ENCODE measurements at places on chromosomes 13 and 19.
A peak's percentile ranks its signal among the peaks of the same experiment; 100 is the strongest.

- DNase-seq = no peak
These were observed 33.3 kb upstream of the GAS6 start for GRCh38 chr13:113897161-113897560.

- DNase-seq = peak; percentile 29
These were observed 8.2 kb downstream of the RASGRP4 start for GRCh38 chr19:38417544-38418506.

GRCh38 chr19:33948651-33949335 is 152.1 kb downstream of the KCTD15 start:
- no peak for DNase-seq

GRCh38 chr19:32809254-32809653 is 60.3 kb downstream of the SLC7A9 start:
- no peak for DNase-seq

DNA sequence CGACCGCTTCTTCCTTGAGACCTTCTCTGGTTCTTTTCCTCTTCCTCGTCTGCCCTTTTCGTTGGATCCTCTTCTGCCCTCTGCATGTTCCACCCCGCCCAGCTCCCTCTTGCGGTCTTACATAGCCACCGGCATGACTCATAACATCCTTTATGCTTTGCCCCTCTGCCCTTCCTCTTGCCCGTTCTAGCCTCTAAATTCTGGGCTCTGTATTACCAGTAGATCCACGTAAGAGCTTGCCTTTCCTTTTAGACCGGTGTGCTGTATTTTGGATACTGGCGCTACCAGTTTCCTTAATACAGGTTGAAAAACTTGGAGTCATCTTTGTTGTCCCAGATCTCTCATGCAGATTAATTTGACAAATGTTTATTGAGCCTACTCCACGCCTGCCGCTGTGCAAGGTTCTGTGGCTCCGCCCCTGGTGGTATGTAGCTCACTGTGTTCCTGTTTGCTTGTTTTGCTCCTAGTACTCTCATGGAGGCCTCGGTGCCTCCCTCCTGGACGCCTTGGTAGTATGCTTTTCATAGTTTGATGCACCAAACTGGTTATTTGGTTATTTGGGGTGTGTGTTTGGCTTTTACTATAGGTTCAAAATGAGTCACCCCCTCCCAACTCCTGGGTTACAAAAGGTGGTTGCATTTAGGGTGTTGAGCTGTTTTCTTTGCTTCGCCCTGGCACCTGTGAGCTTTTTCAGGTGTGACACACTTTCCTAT is 1.7 kb downstream of the GTF3A start:
- peak; percentile 83 for DNase-seq

GRCh38 chr13:112446867-112447266 is 70.7 kb downstream of the SPACA7 start:
- DNase-seq = no peak

DNA sequence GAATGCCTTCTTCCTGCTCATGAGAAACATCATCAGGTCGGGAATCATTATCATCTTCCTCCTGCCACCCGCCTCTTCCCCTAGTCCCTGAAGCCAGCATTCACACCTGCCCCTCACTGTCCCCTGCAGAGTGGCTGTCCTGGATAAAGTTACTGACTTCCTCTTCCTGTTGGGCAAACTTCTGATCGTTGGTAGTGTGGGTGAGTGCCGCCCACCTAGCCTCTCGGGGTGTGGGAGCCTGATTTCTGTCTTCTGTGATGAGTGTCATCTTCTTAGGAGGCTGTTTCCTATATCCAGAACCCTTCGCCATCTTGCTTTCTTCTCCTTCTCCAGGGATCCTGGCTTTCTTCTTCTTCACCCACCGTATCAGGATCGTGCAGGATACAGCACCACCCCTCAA is 12.5 kb downstream of the SLC44A2 start:
- DNase-seq = no peak

DNA sequence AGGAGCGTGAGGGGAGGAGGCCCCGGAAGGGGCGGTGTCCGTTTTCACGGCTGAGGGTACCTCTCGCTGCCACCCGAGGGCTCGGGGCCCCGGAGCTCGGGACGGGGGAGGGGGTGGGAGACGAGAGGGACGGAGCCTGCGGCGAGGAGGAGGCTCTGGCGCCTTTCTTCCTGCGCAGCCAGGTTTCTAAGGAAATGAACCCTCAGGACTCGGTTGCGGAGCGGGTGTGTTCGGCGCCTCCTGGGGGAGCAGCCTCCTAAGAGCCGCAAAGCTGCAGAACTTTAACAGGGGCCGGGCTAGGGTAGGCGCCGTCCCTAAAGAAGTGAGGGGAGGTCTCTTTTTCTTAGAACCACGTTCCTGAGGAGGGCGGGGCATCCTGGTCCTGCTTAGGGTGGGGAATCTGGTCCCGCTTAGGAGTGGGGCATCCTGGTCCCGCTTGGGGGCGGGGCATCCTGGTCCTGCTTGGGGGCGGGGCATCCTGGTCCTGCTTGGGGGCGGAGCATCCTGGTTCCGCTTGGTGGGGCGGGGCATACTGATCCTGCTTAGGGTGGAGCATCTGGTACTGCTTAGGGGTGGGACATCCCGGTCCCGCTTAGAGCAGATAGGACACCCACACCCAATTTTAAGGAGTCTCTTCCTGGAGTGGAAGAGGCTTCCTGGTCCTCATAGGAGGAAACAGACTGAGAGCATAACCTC is 6.2 kb downstream of the SYT5 start:
- no peak for DNase-seq

GRCh38 chr13:39684531-39685137 is 29.2 kb downstream of the COG6 start:
- DNase-seq = no peak

DNA sequence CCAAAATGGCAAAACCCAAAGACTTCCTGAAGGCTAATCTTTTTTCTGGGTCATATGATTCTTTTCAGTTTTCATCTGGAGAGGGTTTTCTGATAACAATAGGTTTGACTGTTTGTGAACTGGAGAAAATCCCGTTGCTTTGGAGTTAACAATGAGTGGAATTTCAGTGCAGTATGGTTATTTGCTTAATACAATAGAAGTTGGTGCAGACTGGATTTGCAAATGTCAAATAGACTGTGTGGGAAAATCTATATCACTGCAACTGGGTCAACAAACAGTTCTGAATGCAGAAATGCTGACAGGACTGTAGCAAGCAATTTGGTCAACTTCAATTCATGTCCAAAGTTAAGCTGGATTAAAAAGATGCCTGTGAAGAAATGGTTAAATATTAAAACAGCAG is 267.5 kb upstream of the ARGLU1 start:
- DNase-seq = no peak

DNA sequence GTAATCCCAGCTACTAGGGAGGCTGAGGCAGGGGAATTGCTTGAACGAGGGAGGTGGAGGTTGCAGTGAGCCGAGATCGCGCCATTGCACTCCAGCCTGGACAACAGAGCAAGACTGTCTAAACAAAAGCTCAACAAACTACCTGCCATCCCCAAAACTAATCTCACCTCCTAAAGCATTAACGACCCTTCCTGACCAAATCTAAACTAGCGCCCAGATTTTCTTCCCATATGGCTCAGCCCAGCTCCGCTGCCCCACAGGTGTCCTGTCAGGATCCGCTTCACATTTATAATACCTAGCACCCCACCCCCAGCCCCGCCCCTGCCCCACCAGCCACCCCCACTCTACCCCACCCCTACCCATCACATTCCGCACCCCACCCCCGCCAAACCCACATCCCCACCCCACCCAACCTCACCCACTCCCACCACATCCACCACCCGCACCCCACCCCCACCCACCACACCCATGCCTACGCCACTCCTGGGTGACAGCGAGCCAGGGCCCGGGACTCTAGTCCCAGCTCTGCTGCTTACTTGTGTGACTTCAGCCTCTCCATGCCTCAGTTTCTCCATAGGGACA is 599 bp downstream of the C19orf12 start:
- no peak for DNase-seq

DNA sequence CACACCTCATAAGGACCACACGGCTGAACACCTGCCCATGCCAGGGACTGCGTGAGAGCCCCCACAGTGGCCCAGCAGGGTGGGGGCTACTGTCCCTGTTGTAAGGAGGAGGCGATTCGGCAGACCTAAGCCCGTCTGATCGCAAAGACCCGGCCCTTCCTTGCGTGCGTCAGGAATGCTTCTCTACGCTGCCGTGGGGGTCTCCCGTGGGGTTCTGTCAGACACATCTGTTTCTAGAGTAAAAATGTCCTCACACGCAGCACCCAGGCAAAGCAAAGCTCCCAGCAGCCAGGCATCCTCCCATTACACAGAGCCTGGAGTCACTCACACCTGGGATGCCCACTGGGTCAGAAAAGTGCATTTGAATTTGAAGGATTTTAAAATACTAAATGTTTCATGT is 147.7 kb upstream of the SOX1 start:
- no peak for DNase-seq

DNA sequence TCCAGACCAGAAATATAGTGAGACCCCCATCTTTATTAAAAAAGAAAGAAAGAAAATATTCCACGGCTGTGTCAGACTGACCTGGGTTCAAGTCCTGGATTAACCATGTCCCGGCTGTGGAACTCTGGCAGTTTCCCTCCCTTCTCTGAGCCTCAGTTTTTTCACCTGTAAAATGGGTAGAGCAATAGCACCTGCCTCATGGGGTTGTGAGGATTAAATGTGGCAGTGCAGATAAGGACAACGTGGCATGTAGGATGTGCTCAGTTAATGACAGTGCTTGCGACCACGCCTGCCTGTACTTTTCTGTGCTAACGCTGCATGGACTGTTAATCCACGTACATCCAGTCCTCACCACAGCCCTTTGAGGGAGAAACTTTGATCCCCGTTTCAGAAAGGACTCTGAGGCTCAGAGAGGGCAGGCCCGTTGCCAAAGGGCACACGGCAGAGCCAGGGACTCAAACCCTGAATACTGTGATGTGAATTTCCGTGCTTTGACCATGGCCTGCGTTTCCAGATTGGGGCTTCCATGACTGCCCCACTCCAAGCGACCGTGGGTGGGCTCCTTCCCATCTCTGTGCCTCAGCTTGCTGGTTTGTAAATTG is 16.1 kb downstream of the SBK2 start:
- DNase-seq = no peak

DNA sequence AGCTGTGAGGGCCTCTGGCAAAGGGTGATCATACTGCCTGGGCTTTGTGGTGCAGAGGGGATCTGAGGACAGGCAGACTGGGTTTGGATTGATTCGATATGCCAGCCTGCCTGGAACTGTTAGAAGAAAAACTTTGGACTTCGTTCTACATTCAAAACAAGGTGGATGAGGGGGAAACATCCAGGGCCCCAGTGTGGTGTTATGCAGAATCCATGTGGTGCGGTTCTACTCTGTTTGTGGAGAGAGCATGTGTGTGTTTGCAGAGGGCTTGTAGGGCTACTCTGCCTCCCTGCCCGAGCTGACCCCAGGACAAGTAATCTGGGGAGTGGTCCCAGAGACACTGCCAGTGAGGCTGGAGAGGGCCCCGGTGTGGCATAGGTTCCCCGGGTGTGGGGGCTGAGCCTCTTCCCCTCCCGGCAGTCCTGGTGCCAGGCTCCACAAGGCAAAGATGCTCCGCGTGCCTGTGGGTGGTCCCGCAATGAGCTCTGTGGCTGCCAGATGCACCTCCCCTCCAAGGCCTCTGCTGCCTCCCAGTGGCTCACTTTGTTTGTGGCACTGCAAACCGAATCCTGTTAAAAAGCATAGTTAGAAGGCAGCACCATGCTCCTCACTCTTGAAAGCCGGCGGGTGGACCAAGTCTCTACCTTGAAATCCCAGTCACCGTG is 22.3 kb upstream of the TFDP1 start:
- no peak for DNase-seq

DNA sequence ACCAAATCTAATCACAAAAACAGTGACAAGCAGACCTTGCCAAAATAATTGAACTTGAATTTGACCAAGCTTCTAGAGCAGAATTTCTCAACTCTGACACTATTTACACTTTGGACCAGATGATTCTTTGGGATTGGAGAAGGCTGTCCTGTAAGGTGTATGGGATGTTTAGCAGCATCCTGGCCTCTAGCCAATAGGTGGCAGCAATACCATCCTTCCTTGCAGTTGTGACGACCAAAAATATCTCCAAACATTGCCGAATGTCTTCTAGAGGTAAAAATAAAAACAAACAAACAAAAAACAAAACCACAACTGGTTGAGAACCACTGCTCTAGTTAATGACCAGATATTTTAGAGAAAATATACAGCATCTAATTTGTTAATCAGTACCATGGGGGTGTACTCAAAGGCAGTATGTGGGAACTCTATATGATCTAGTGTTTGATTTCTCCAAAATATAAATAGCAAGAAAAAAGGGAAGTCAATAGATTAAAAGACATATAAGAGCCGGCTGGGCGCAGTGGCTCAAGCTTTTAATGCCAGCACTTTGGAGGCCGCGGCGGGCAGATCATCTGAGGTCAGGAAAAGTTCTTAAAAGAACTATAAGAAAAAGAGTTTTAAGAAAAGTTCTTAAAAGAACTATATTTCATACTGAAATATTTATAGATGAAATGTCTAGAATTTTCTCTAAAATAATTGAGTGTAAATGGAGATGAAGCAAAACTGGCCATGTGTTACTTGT is 60.9 kb upstream of the ZNF527 start:
- DNase-seq = peak; percentile 31

DNA sequence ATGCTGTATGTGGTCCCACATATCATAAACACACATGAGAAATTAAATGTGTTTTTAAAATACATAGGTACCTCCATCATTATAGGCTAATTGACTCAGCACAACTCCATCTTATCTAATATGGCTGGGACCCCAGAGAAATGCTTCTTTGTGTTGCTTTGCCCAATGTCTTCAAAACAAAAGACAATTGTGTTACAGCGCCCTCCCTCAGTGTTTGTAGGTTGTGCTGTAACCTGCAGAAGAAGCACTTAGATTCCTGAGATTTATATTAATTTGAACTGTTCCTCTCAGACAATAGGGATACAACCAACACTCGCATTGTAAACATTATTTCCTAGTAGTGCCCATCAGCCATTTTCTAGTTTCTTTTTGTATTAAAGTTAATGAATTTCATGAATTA is 303.4 kb downstream of the MZT1 start:
- no peak for DNase-seq

DNA sequence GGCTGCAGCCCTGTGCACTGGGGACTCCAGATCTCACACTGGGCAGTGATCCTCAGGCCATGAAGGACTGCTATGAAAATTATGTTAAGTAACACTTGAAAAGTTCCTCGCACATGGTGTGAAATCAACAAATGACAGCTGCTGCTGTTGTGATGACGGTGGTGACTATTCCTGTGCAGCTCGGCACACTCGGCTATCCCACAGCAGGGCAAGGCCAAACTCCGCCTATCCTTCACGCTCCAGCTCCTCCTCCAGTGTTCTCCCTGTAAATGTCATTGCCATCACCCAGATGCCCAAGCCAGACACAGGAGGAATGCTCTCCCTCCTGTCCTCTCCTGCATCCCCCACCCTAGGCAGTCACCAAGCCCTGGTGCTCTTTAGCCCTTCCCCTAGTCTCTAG is 31.3 kb downstream of the GRIK5 start:
- DNase-seq = no peak

GRCh38 chr13:33106656-33107360 is 90.6 kb downstream of the KL start:
- no peak for DNase-seq

DNA sequence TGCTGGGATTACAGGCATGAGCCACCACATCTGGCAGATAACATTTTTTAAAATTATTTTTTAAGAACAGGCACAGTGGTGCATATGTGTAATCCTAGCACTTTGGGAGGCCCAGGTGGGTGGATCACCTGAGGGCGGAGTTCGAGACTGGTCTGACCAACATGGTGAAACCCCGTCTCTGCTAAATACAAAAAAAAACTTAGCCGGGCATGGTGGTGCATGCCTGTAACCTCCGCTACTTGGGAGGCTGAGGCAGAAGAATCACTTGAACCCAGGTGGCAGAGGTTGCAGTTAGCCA is 631 bp upstream of the PALM3 start:
- DNase-seq = no peak

Data from CD4-positive, alpha-beta memory T cell (primary cell).